ENCODE measurements at places on chromosomes 12 and 14. TPM values are rescaled to one million over a fixed set of nuclear protein-coding genes. Genes with fewer than 3 reads are reported as not detected.

Gene C14orf180
- total RNA-seq: 2.1 TPM

Gene CCDC177
- total RNA-seq: not detected

Gene GLT8D2
- 12.6 TPM for total RNA-seq

Gene TMEM63C
- total RNA-seq: 1.9 TPM

Gene GARIN6
- total RNA-seq: not detected

Gene SLC5A8
- not detected for total RNA-seq

Gene CD27
- total RNA-seq: 1.4 TPM

Gene GRIP1
- 19.2 TPM for total RNA-seq

Gene TMEM179
- not detected for total RNA-seq

Gene GLT1D1
- 0.26 TPM for total RNA-seq

GRCh38 chr14:103514596-103515421, 7.8 kb downstream of the CKB start:
- no peak for DNase-seq
- no peak overlapping the region for H3K27ac ChIP-seq
- no peaks in the 10 kb centered on the region for H3K36me3 ChIP-seq
- peaks cover 29% of the 10 kb centered on the region for H3K4me1 ChIP-seq
- H3K27me3 ChIP-seq: no peaks in the 10 kb centered on the region
- no peak overlapping the region for H3K4me3 ChIP-seq

GRCh38 chr12:71782017-71782416, 27.4 kb downstream of the RAB21 start:
- no peaks in the 10 kb centered on the region for H3K4me1 ChIP-seq
- no peaks in the 10 kb centered on the region for H3K36me3 ChIP-seq
- no peaks in the 10 kb centered on the region for H3K27me3 ChIP-seq
- no peak overlapping the region for H3K27ac ChIP-seq
- DNase-seq: no peak
- H3K4me3 ChIP-seq: no peak overlapping the region

GRCh38 chr12:106160915-106161314, 22.2 kb upstream of the NUAK1 start:
- no peak for DNase-seq
- no peaks in the 10 kb centered on the region for H3K27me3 ChIP-seq
- H3K4me1 ChIP-seq: no peaks in the 10 kb centered on the region
- no peaks in the 10 kb centered on the region for H3K36me3 ChIP-seq
- H3K27ac ChIP-seq: no peak overlapping the region

DNA sequence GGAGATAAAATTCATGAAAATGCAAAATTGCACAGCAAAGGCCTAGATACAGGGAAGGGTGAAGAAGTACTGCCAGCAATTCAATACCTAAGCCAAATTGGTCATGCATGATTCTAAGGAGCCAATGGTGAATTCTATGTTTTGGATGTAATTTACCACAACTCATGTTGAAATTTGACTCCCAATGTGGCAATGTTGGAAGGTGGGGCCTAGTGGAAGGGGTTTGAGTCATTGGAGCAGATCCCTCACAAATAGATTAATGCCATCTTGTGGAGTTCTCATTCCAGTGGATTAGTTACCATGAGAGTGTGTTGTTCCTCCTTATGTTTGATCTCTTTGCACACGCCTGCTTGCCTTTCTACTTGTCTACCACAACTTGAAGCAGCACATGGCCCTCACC, 194.0 kb upstream of the ALG10 start:
- no peak for DNase-seq
- no peaks in the 10 kb centered on the region for H3K27me3 ChIP-seq
- H3K27ac ChIP-seq: no peak overlapping the region
- H3K4me1 ChIP-seq: no peaks in the 10 kb centered on the region
- no peaks in the 10 kb centered on the region for H3K36me3 ChIP-seq

GRCh38 chr12:50786498-50787231, 22.8 kb downstream of the ATF1 start:
- H3K4me1 ChIP-seq: no peaks in the 10 kb centered on the region
- H3K27ac ChIP-seq: no peak overlapping the region
- no peaks in the 10 kb centered on the region for H3K27me3 ChIP-seq
- no peak overlapping the region for H3K4me3 ChIP-seq
- no peak for DNase-seq

GRCh38 chr12:5561057-5561456, 129.1 kb downstream of the NTF3 start:
- no peak for DNase-seq
- no peaks in the 10 kb centered on the region for H3K4me1 ChIP-seq
- no peaks in the 10 kb centered on the region for H3K36me3 ChIP-seq

GRCh38 chr12:163406-163986, 50.5 kb downstream of the SLC6A12 start:
- H3K36me3 ChIP-seq: no peaks in the 10 kb centered on the region
- DNase-seq: no peak
- no peaks in the 10 kb centered on the region for H3K4me1 ChIP-seq
- H3K27ac ChIP-seq: no peak overlapping the region

DNA sequence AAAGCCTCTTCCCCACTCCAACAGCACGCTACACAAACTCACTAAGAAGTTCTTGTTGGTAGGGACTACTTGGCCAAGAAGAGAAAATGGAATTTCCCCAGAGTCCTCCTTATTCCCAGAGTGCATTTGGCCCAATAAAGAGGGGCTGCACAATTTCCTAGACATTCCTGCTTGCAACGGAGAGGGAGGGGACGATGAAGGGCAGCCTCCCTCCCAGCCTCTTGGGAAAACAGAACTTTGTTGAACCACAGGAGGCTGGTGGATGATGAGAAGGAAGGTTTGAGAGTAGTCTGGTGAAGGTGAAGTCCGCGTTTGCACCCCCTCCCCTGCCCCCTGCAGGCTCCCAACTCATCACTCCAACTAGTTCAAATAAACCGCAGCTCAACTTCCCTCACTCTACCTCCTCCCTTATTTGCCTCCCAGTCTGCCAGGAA, 19.1 kb upstream of the TBX3 start:
- H3K27ac ChIP-seq: no peak overlapping the region
- no peaks in the 10 kb centered on the region for H3K4me1 ChIP-seq
- H3K27me3 ChIP-seq: no peaks in the 10 kb centered on the region
- no peaks in the 10 kb centered on the region for H3K36me3 ChIP-seq
- no peak for DNase-seq

DNA sequence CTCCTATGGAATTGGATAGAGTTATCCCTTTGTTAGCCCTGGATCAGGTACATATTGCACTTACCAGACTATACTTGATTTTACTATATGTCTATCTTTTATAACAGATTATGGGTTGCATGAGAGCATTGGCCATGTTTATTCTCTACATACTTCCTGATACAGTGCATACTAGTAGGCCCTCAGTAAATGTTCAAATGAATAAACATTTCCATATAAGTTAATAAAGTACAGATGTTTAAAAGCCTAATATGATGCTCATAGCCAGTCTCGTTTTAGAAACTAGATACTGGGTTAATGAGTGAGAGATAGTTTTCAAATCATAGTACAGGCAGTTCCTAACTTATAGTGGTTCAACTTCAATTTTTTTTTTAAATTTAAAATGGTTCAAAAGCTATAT, 39.5 kb upstream of the TOMM20L start:
- no peak overlapping the region for H3K27ac ChIP-seq
- H3K4me1 ChIP-seq: no peaks in the 10 kb centered on the region
- H3K27me3 ChIP-seq: no peaks in the 10 kb centered on the region
- no peak for DNase-seq
- no peaks in the 10 kb centered on the region for H3K36me3 ChIP-seq
- H3K4me3 ChIP-seq: no peak overlapping the region

DNA sequence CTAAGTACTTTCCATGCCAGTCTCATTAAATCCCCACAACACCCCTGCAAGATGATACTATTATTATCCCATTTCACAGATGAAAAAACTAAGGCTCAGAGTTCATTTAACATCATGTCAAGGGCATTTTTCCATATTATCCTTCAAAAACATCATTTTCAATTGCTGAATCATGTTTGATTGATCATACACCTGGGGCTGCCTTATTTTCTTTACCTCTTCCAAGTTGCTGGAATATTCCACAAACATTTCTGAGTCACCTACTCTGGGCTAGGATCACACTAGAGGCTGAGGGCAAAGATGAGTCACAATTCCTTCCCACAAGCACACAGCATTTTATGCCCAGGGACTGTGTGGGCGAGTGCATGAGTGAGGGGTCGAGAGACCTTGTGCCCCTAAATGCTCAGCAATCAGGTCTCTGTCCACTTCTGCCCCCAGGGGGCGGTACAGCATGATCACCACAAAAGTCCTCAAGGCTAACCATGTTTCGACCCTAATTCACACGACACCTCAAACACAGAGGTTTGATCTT, 14.1 kb upstream of the TMEM119 start:
- no peak for DNase-seq
- H3K4me3 ChIP-seq: no peak overlapping the region
- H3K27ac ChIP-seq: no peak overlapping the region
- peaks cover 4% of the 10 kb centered on the region for H3K4me1 ChIP-seq
- H3K36me3 ChIP-seq: no peaks in the 10 kb centered on the region

GRCh38 chr14:45135659-45136395, at the start of gene FANCM:
Gene FANCM (plus strand): TSS chr14:45135930. CDS start chr14:45136032, 102 bp downstream.
- peak within 1 kb of the TSS; percentile 52 for H3K4me3 ChIP-seq
- DNase-seq: peak; percentile 89

DNA sequence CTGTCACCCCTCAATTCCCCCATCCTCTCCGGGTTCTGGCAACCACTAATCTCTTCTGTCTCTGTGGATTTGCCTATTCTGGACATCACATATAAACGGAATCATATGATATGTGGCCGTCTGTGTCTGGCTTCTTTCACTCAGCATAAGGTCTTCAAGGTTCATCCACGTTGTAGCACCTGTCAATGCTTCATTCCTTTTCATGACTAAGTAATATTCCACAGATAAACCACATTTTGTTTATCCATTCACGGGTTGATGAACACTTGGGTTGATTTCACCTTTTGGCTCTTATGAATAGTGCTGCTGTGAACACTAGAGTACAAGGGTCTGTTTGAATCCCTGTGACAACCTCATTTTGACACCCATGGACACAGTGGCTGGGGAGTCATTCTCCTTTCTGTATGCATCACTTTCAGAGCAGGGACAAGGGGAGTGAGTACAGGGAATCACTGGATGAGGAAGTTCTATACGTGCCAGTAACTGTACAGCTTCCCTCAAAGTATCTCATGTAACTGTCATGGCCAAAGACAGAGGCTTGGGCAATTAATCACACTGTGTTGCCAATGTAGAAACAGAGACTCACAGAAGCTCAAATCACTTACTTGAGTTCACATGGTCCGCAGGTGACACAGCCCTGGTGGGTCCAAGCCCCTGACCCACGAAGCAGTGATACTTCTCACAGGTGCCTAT, 10.9 kb upstream of the TESC start:
- no peak overlapping the region for H3K27ac ChIP-seq
- H3K36me3 ChIP-seq: no peaks in the 10 kb centered on the region
- no peak for DNase-seq
- H3K4me3 ChIP-seq: no peak overlapping the region
- no peaks in the 10 kb centered on the region for H3K27me3 ChIP-seq

DNA sequence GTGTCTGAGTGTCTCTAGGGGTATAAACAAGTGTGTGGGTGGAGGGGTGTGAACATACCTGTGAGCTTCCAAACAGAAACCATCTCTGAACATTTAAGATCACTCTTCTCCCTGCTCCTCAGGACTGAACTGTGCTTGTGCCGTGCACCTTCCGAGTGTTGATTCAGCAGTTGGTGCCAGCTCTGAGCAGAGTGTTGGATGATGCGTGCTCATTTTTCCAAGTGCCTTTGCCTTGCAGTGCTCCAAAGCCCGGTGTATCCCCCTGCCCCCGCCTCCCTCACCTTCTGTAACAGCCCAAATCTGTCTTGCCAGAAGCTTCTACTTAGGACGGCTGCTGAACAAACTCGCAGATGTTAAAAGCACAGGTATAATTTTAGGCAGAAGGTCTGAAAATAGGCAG, 4.4 kb downstream of the WSCD2 start:
- no peak overlapping the region for H3K27ac ChIP-seq
- H3K27me3 ChIP-seq: no peaks in the 10 kb centered on the region
- no peak for DNase-seq
- no peaks in the 10 kb centered on the region for H3K4me1 ChIP-seq
- no peaks in the 10 kb centered on the region for H3K36me3 ChIP-seq

GRCh38 chr12:49349266-49349665, 2.6 kb downstream of the DNAJC22 start:
- no peaks in the 10 kb centered on the region for H3K36me3 ChIP-seq
- H3K27me3 ChIP-seq: peaks cover 40% of the 10 kb centered on the region
- H3K27ac ChIP-seq: no peak overlapping the region
- DNase-seq: no peak

Measured in uterus (tissue), 4 donors.